Cardiac fibroblast (primary cell): ENCODE measurements at places on chromosomes 5 and 9.

- DNase-seq = no peak
Measured at GRCh38 chr9:111610845-111611244, 11.4 kb upstream of the PTGR1 start.

DNA sequence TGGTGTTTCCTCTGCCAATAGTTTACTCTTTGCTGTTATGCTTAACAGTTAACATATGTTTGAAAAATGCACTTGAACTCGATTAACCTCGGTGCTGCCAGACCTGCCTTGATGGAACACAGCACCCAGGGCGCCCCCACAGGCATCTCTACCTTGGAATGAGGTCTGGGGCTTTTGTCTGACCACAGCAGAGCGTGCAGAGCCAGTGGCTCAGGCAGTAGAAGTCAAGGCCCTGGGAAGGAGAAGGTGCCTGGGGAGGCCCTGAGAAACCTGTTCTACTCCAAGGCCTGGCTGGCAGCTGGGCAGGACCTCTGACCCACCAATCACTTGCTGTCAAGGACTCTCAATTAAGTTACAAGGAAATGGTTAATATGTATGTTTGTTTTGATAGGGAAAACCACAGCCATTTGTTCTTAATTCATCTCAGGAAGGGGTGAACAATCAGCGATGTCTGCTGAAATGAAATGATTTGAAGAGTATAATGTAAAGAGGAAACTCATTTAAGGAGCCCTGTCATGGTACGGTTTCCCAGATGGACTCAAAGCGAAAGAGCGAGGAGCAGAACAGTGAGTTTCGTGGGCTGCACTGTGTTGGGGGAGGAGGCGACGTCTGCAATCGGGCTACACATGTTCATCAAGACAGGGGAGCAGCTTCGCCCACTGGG is 21.9 kb downstream of the MACROH2A1 start:
- no peak for DNase-seq

GRCh38 chr5:126133424-126133823 is 289.8 kb upstream of the GRAMD2B start:
- no peak for DNase-seq

- no peak for DNase-seq
Measured at GRCh38 chr9:107268560-107268959, 14.5 kb upstream of the RAD23B start.

- no peak for DNase-seq
Measured at GRCh38 chr5:153039501-153039900, 451.0 kb upstream of the GRIA1 start.

DNA sequence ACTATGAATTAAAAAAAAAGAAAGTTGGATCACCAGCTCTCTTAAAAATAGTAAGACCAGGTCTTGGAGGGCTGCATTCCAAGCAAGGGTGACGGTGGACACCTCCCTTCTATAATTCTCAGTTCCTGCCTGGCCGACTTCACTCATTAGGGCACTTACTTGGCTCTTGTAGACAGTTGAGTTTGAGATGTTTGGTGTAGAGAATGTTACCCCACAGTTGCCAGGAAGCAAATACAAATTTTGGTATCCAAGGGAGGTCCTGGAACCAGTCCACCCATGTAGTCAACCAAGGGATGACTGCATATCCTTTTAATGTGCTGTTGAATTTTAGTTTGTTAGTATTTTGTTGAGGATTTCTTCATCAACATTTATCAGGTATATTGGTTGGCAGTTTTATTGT is 20.6 kb downstream of the B4GALT7 start:
- no peak for DNase-seq

DNA sequence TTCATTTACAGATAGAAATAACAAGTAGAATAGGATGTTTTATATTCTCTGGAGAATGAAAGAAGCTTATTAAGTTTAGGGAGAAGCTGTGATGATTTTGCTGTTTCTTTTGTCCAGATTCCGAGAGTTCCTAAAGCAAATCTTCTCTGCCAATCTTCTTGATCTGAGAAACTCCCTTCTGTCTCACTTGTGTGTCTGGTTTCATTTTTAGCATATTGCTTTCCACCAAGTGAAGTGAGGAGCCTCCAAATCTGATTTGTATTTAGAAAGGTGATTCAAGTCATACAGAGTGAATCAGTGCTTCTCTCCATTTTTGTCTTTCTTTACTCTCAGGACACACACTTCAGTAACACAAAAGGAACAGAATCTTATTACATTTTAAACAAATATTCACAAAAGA is 48.4 kb downstream of the STX17 start:
- no peak for DNase-seq

GRCh38 chr5:157166214-157167213 is at the start of gene GARIN3:
Gene GARIN3, minus strand, starts transcription at chr5:157166264. Its CDS starts 96 bp downstream, at chr5:157166168.
- no peak for DNase-seq

DNA sequence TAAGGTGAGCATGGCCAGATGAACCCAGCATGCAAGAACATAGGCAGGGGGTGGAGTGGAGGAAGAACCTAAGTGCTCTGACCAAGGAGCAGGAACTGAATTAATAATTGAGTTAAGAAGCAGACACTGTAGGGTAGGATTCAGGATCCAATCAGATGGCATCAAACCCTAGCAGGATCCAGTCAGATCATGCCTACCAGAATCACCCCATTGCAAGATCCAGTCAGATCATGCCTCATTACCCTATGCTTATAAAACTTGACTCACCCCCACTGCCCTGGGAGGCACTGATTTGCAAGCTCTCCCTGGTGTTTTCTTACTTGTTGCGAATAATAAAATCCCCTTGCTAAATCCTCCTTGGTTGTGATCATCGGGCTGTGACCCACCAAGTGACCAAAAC is 19.7 kb downstream of the TUSC1 start:
- DNase-seq = no peak

DNA sequence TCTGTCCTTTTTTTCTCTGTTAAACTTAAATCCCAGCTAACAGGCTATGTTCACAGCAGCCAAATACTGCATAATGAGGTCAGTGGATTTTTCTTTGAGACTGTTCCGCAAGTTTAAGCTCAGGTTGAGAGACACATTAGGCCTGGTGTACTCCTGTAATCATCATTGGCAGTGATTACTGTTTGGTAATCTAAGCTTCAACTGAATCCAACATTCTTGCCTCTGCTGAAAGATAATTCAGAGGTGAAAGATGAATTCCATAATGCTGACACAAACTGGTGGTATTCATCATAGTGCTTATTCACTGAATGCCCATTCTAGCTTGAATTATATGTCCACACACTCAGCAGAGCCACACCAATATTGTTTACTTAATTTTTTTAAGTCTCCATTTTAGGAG is 108.5 kb downstream of the NFIB start:
- DNase-seq = peak; percentile 95

- no peak for DNase-seq
Measured at GRCh38 chr5:130462516-130462915, 558.3 kb downstream of the CHSY3 start.

DNA sequence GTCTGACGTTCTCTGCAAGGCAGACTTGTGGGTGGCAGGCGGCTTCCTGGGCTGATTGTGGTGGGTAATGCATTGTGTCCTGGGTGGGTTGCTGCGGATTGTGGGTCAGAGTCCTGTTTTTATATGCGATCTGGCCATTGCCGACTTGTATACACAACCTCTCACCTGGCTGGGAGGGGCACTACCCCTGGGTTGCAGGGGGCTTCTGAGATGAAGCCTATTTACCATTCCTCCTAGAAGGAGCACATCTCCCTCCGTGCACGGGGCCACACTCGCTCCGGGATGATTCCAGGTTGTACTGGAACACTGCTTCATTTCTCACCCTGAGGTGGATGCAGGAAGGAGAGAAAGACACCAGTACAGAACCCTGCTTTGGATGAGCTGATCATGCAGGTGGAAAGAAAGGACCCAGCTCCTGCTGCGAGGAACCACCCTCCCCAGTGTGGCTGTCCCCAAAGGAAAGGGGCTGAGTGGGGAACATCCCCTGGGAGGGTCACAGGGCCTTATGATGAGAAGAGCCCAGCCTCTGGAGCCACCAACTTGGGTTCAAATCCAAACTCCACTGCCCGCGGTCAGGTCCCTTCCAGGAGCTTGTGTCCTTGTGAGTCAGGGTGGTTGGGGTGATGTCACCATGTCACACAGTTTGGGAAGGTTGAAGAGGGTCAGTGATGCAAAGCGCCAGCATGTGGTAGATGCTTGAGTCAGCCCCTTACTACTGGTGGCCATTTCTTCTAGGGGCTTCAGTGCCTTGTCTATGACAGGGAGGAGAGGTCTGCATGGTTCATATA is 151.8 kb upstream of the COL5A1 start:
- no peak for DNase-seq

- no peak for DNase-seq
Measured at GRCh38 chr9:119137479-119137878, 231.8 kb downstream of the BRINP1 start.

DNA sequence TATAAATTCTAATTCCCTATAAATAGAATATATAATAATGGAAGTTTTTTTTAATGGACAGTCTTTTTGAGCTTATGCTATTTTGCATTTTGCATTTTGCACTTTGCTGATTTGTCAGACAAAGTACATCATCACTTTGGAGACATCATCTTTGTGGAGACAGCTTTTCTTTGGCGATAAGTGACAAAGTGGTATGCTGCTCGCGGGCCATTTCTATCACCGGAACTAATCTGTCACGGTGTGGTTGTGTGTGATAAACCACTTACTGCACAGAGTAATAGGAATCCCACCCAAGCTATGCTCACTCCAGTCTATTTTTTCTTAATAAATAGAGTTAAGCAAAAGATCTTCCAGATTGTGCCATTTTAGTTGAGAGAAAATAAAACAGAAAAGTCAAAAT is 133.1 kb downstream of the MACIR start:
- DNase-seq = no peak

GRCh38 chr9:125486152-125486508 is 220.9 kb downstream of the MAPKAP1 start:
- no peak for DNase-seq

DNA sequence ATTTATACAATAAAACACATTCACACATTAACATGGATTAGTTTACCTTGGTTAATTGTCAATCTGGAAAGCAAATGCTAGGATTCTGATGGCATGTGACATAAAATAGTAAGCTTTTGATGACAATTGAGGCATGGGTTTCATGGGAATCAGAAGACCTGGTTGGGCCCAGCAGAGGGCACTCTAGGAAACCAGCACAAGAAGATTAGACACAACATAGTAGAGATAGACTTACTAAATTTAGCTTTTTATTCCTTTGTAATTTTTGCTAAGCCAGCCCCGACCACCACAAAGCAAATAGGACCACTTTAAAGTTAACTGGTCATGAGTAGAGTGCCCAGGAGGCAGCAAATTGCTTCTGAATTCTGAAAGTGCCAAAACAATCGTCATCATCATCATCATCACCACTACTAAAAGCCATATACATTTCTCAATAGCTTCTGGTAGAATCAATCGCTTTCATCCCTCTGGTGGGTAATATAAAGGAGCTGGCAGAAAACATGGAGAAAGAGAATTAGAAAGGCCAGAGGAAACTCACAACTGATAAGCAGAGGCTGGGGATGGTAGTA is 163.2 kb downstream of the ARRDC3 start:
- DNase-seq = peak; percentile 69

DNA sequence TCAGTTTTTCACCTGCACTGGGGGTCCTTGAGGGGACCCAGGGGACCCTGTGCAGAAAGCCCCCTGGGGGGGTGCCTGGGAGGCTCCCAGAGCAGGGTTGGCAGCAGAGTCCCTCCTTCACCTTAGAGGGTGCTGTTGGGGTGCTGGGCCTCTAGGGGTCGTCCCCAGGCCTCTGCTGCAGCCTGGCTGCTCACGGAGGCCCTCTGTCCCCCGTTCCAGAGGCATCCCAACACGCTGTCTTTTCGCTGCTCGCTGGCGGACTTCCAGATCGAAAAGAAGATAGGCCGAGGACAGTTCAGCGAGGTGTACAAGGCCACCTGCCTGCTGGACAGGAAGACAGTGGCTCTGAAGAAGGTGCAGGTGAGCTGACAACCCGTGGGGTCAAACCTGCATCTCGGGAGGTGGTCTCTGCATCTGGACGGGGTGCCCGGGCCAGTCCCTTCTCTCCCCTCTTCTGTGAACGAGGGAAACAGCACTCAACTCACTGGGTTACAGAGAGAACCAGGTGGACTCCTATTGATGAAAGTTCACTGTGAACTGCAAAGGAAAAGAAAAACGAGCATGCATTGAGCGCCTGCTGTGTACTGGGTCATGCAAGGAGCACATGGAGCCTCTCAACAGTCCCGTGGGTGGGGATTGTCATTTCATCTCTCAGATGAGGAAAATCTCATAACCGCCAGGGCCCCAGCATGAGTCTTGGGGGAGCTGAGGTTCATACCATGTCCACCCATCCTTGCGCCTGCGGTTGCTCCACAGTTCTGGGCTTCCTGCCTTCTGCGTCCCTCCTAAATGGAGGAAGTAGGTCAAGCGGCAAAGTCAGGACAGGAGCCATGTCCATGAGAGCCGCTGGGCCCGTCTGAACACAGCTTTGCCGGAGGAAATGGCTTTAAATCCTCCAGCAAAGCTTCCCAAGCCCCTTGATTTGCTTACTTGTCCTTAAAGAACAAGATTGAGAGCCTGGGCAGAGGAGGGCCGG is 54.8 kb downstream of the NEK6 start:
- DNase-seq = no peak

GRCh38 chr5:14240359-14240758 is 97.2 kb downstream of the TRIO start:
- DNase-seq = peak; percentile 33

DNA sequence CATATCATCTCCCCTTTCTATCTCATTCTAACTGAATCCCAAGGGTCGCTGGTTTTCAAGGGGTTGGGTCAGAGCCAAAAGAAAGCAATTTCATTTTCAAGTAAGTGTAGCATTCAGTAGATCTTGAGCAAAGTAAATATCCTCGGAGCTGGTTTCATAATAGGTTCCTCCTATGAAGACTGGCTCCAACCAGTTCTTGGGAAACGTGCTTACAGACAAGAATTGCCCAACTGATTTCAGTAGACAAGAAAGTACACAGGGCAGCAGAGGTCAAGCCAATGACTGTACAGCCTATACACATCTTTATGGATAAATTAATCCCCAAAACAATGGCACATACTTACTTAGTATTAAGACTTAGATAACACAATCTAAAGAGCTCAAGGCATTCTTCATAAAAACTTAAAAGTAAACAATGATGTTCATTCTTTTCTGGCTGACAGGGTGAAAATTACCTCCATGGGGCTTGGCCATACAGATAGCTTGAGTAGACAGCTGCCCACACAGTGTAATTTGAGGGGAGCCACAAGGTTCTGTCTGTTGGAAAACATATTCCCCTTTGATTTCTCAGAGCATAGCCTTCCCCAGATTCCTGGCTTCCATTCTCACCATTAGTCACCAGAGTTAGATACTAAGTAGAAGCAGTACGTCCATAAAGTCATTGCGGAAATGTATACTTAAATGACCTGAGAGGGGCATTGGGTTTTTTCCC is 163.9 kb downstream of the ARRDC3 start:
- peak; percentile 92 for DNase-seq

GRCh38 chr5:163564321-163564938 is 59.0 kb downstream of the MAT2B start:
- peak; percentile 80 for DNase-seq

- DNase-seq = no peak
Measured at GRCh38 chr9:101130054-101130453, 101.5 kb downstream of the PLPPR1 start.
